ENCODE measurements at places on chromosomes 2 and 18. TPM values are rescaled to one million over a fixed set of nuclear protein-coding genes. Genes with fewer than 3 reads are reported as not detected.

The BCL2 gene
- total RNA-seq: 81.3 TPM

DNA sequence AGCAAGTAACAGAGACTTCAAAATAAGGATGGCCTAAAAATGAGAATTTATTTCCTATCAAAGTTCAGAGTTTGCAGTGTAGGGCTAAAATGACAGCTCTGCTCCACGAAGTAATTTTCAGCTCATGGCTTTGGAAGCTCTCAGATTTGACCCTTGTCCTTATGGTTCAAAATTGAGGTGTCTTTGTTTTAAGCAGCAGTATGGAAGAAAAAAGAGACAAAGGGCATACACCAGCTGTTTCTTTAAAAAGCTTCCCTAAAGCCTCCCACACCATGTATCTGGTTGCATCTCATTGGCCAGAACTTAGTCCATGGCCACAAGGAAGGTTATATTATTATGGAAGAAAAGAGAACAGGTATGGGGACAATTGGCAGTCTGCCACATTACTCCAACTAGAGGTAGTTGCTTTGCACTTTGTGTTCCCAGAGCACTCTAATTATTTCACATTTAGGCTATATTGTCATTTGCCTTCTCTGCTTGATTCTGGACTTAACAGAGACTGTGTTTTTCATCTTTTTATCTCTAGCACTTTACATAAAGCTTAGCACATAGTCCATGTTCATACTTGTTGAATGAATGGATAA is 180.4 kb downstream of the MCFD2 start:
- no peak for DNase-seq

GRCh38 chr2:10271946-10272345 is 30.8 kb upstream of the HPCAL1 start:
- no peak for DNase-seq

The GCKR gene
- total RNA-seq: not detected

The REG3G gene
- total RNA-seq: not detected

The SNED1 gene
- 1.9 TPM for total RNA-seq

The SERPINB12 gene
- total RNA-seq: not detected

The UGT1A10 gene
- not detected for total RNA-seq

The TUBB8B gene
- not detected for total RNA-seq

DNA sequence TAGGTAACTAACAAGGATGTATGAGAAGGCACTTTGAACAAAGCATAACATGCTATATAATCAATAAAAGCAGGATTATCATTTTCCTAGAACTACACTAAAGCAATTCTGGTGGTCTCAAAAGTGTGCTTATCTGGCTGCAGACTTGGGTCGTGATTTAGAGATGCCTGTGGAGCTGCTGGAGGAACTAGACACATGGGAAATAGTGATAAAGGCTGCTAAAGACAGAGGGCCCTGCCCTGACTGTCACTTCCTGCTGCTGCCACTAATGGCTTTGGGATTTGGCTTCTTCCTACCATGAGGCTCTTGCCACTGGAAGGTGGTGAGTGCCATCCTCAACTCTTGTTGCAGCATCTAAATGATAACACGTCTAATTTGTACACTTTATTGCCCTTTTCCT is 22.5 kb downstream of the TMEM178A start:
- DNase-seq: no peak

- DNase-seq: no peak
These were observed 105.1 kb downstream of the RDH14 start for GRCh38 chr2:18455236-18455862.

DNA sequence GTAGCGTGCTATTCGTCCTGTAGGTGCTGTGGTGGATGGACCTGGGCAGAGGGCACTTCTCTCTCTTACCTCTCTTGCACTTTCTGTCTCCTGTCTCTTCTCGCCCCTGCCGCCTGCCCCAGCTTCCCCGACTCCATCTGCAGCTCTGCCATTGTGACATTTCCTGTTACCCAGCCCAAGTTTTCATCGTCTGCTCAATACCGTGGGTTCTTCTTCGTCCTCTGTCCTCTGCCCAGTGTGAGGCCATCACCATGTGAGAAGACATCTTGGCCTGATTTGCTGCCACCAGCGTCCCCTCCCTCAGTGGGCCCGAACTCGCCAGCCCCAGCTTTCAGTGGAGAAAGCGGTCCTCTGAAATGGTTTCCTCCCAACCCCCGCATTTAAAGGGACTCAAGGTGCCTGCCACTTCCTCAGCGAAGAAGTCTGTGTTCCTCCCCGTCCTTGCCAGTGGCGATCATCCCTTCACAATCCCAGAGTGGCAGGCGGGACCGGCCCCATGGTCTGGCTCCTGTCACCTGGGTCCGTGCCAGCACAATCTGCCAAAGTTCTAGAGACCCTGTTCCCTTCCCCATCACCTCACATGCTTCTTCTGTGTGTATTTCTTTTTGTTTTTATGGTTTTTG is 18.0 kb downstream of the TGOLN2 start:
- DNase-seq: peak; percentile 68

- no peak for DNase-seq
These were observed 56.0 kb downstream of the CDH2 start for GRCh38 chr18:28120828-28121515.

All from activated CD4-positive, alpha-beta T cell treated with anti-CD3 and anti-CD28 coated beads, Interleukin-2, amount 10 ng/mL, durations not matched to agents 24 days and 14 days (primary cell).